ENCODE measurements at places on chromosomes 3 and 15.

- no peak for DNase-seq
These were observed 262.2 kb downstream of the MEX3B start for GRCh38 chr15:81783586-81783985.

GRCh38 chr3:100113723-100114412, 433 bp downstream of the FILIP1L start:
- no peak for DNase-seq

DNA sequence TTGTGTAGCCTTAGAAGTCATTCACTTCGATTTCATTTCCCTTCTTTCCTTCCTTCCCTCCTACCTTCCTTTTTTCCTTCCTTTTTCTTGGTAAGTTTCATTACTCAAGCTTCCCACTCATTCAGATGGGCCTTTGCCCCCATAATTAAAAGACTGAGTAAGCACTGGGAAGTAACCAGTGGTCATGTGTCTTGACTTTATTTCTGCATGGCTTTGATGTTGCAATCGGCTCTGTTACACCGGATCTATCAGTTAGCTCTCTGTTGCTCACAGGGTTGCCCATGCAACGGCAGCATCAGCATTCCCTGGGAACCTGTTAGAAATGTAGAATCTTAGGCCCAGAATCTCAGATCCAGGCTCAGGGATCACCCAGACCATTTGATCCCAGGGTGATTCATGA, 25.6 kb upstream of the LARS2 start:
- DNase-seq: no peak

GRCh38 chr3:78832785-78833204, 935.0 kb downstream of the ROBO1 start:
- no peak for DNase-seq

DNA sequence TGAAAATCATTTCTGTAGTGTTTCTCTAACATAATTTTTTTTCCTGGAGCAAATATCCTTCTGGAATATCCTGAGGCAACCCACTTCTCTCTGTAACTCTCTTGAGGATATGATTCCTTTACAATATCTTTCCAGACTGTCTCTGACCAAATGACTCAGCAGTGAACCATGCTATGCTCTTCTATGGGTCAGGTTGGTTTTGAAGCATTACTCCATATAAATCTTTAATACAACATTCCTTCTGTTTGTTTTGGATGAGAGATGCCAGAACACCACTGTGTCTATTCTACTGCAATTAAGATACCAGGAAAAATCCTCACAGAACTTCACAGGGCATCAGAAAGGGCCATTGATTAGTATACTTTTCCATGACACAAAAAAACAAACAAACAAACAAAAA, 626.4 kb upstream of the ZNF385D start:
- DNase-seq: no peak

- peak; percentile 22 for DNase-seq
These were observed 490.9 kb upstream of the ADAMTS9 start for GRCh38 chr3:65178703-65179102.

- no peak for DNase-seq
These were observed 96.5 kb upstream of the THRB start for GRCh38 chr3:24591191-24591590.

- no peak for DNase-seq
These were observed 88.2 kb upstream of the TSC22D2 start for GRCh38 chr3:150319900-150320299.

DNA sequence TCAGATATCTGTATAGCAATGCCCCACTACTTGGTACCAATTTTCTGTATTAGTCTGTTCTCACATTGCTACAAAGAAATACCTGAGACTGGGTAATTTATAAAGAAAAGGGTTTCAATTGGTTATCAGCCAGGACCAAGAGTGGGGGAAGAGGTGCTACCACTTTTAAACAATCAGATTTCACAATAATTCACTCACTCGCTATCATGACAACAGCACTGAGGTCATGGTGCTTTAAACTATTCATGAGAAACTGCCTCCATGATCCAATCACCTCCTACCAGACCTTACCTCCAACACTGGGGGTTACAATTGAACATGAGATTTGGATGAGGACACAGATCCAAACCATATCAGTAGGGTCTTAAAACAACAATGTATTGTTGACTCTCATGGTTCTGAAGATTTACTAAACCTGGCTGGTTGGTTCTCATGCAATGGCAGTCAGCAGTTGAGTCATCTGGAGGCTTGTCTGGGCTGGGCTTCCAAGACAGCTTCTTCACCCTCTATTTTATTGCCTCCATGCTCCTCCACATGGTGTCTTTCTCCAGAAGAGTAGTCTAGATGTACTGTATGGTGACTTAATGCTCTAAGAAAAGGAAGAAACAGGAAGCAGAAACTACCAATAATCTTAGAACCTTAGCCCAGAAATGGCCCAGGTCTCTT, 21.2 kb upstream of the TM4SF4 start:
- DNase-seq: no peak

GRCh38 chr3:141491081-141491480, 4.3 kb downstream of the RASA2 start:
- no peak for DNase-seq

- peak; percentile 84 for DNase-seq
These were observed 611 bp downstream of the PIAS1 start for GRCh38 chr15:68054628-68055223.

- DNase-seq: no peak
These were observed 287.4 kb downstream of the UACA start for GRCh38 chr15:70475921-70476320.

DNA sequence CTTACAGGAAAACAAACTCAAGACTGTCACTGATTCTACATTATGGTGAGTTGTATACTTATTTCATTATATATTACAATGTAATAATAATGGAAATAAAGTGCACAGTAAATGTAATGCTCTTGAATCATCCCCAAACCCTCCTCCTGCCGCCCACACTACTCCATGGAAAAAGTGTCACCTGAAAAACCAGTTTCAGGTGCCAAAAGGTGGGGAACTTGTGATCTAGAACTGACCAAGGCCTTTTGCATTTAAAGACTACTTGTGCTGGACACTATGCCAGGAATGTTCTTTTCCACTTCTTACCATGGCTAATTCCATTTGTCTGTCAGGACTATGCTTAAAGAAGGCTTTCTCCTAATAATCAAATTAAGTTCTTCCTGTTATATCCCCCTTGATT, 32.3 kb downstream of the ROBO2 start:
- no peak for DNase-seq

- DNase-seq: no peak
These were observed 12.2 kb downstream of the CAV3 start for GRCh38 chr3:8745619-8746370.

GRCh38 chr15:45795440-45796069, 160.7 kb downstream of the SQOR start:
- DNase-seq: peak; percentile 38

DNA sequence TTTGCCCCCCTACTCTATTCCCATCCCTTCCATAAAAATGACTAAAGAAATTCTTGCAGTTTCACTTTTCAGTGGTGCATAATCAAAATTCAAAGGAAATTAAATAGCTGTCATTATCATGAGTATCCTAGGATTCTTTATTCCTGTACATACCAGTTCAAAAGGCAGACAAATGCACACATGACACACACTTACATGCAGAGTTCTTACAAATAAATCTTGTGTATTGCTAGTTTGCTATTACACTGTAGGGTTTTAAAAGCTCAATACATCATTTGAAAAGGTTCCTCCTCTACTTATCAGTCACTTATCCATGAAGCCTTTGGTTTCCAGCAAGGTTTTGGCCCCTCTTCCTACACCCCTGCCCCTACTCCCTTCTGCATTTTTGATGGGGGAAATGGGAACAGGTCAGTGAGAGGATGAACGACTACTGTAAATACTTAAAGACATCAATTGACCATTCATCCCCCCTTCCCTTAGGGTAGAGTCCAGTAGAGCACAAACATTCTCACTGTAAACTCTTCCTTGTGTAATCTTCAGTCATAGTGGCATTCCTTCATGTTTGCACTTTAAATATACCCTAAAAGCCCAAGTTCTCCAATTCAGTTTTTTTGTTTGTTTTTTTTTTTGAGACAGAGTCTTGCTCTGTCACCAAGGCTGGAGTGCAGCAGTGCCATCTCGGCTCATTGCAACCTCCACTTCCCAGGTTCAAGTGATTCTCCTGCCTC, 92.6 kb downstream of the SUCLG2 start:
- no peak for DNase-seq

All from BE2C (cell line).